Activated T-helper 9 cell treated with anti-CD3 and anti-CD28 coated beads, Interleukin-2, amount 50 U/mL, for 16 hours (primary cell): ENCODE measurements at places on chromosomes 5 and 9.

DNA sequence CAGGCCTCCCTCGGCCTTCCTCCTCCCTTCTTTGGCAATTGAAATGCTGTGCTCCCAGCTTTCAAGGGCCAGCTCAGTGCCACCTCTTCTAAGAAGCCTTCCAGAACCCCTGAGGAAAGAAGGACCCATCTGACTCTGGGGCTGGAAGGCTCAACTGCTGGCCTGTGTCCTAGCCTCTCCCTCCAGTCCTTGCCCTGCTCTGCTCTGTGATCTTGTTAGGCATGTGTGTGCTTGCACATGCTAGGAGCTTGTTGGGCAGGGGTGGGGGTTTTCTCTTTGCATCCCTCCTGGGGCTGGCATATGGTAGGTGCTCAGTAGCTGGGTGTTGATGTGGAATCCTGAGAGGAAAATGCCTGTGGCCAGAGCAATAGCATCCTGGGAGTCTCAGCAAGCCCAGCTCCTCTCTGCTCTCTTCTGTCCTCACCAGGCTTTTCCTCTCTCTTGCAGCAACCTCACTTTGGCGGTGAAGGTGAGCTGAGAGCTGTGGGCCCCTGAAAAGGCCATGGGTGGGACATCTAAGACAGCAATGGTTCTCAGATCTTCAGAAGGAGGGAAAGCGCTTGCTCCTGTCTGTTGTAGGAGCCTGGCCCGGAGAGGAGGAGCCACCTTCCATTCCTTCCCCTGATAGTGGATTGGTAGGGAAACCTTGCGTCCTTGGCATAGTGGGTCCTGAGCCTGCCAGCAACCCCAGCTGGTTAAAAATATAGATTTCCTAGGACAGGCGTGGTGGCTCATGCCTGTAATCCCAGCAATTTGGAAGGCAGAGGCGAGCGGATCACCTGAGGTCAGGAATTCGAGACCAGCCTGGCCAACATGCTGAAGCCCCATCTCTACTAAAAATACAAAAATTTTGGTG, 9.9 kb downstream of the DOLK start:
- DNase-seq = no peak

- no peak for DNase-seq
These were observed 4.7 kb downstream of the PDLIM4 start for GRCh38 chr5:132261881-132262845.

- DNase-seq = no peak
These were observed 115.6 kb downstream of the VCAN start for GRCh38 chr5:83586874-83587776.

DNA sequence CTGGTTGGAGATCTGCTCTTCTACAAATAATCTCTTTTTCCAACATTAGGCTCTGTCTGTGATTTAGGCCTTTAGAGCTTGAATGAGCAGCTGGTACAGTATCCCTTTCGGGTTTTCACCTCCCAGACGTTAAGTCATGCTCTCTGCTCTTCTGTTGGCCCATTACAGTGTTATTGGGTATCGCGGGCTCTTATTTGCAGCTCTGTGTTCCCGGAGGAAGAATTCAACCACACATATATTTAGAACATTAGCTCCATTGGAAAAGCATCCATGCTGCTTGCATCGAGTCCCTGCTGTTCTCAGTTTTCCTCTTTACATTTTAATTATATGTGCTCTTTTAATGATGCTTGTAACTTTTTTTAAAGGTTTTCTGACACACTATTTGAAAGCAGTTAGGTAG, 278.0 kb upstream of the ADCY2 start:
- DNase-seq = no peak

GRCh38 chr9:116643691-116644090, 43.4 kb upstream of the TRIM32 start:
- DNase-seq = no peak

- DNase-seq = no peak
These were observed 45.1 kb downstream of the GLRX start for GRCh38 chr5:95777441-95777840.

DNA sequence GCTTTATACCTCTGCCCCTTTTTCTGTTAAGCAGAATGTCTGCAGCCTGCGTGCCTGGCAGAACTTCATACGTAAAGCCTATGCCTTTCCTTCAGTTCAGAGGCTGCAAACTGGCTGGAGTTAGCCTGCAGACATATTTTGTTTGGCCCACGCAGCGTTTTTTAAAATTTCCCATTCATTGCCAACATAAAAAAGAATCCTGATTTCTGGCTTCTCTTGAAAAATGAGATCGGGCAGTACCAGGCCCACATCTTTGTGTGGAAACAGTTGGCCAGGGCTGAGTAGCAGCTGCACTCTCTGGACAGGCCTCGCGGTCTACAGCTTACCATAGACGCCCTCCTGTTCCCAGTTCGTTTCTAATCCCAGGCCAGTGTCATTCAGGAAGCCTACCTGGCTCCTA, 104.4 kb downstream of the SMARCA2 start:
- DNase-seq = no peak

DNA sequence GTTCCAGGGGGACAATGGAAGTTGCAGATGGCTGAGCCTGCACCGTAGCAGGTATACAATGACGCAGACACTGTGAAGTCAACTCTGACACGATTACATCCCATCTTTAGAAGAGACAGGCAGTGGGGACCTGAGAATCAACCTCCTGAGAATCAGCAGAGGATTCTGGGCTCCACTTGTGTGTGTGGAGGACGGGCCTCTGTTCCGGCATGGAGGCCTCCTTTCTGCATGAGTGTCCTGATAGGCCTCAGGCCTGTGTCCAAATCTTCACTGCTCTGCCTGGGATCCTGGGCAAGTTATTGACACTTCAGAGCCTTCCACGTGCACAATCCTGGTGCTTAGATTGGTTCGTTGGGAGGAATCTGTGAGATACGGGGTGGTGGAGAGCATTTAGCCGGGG, 151.2 kb upstream of the COL5A1 start:
- no peak for DNase-seq

DNA sequence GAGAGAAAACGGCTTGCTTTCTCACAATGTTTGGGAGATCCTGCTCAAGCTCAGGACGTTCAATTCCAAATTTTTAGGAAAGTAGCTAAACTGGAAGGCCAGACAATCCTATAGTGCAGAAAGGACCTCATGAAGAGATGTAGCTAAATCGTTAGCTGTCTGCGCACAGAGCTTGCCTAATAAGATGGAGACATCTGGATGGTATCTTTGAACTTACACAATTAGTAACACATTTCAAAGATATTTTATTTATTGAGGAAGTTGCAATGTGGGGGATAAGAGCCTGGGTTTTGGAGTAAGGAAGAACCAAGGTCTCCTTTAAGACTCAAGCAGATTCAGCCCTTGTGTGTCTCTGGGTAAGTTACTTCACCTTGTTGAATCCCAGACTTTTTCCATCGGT, 28.6 kb upstream of the RAB14 start:
- no peak for DNase-seq

- no peak for DNase-seq
These were observed 119.0 kb downstream of the TRIM32 start for GRCh38 chr9:116806075-116806474.

- DNase-seq = no peak
These were observed 193.5 kb downstream of the GNA14 start for GRCh38 chr9:77454663-77455062.

DNA sequence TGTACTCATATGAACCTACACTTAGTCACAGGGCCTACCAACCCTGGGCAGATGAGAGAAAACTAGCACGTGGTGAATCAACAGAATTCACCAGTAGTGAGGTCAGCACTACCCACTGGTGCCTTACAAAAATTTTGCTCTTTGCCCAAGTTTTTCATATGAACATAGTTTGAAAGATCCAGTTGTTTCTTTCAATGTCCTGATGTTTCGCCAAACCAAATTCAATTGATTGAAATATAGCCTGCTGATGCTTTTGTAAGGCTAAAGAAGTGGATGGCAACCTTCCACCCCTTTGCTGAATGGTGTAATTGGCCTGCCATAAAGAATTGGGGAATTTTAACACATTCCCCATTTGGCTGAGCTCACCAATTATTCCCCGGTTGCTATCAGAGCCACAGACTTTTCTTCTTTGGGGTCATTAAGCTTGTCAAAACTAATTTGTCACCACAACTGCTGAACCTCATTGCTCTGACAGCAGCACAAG, 339.2 kb downstream of the GLIS3 start:
- DNase-seq = no peak

- no peak for DNase-seq
These were observed 34.1 kb upstream of the CPLX2 start for GRCh38 chr5:175837171-175837699.

- DNase-seq = no peak
These were observed 32.3 kb upstream of the UBTD2 start for GRCh38 chr5:172315587-172316493.

DNA sequence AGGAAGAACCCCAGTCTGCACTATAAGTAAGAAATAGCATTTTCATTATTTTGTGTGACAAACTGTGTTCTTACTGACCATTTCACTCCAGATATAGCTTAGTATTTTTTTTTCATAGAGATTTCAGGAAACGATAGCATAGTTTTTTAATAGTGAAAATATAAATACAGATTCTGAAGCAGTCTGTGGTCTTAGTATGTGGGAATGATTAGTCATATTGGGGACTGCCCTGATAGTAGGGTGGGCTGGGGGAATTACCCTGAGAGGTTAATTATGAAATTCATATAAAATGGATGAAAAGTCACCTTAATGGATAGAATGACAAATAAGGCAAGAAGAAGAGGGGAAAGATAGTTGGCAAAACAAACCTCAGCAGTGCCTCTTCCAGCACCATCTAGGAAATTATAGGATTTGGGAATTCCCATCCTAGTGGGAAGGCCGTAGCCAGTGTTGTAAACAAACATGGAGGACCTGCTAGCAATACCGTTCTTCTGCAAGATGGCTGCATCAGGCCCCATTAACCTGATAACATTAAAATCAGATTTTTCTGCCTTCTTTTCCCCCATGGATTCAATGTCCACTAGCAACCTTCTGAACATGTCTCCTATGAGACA, 23.7 kb upstream of the NR3C1 start:
- no peak for DNase-seq

DNA sequence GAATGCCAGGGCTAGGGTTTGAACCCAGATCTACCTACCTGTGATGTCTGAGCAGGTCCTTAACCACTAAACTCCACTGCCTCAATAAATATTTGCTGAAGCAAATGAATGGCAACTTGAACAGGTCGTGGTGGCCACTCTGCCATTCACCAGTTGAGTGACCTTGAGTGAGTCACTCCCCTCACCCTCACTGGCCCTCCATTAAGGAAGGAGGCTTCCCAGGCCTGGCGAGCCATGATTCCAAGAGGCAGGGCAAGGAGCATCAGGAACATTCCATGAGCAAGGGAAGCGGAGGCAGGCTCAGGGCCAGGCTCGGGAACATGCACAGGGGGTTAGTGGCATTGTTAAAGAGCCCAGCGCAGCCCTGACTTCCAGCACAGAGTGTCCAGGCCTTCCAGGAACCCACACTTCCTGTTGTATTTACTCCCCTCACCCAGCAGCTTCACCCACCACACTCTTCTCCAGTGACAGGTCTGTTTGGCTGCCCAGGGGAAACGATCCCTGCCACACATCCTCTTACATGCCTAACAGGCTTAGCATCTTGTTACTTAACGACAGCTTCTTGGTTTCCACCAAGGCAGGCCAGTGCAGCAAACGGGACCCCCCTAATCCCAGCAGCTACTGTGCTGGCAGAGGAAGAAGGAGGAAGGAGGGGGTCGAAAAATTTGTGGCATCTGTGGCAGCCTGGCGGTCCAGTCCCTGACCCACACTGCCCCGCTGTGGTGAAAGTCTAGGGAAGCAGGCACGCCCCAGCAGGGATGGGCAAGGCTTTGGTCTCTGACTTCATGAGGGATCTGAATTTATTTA, 43.7 kb upstream of the TTC1 start:
- DNase-seq = no peak

- no peak for DNase-seq
These were observed 176.4 kb upstream of the PITX1 start for GRCh38 chr5:135210286-135211055.

GRCh38 chr5:146428658-146429057, 18.5 kb upstream of the TCERG1 start:
- DNase-seq = no peak

GRCh38 chr9:120944434-120944843, 17.8 kb upstream of the TRAF1 start:
- DNase-seq = no peak

GRCh38 chr5:33049842-33050241, 338.7 kb downstream of the NPR3 start:
- no peak for DNase-seq

DNA sequence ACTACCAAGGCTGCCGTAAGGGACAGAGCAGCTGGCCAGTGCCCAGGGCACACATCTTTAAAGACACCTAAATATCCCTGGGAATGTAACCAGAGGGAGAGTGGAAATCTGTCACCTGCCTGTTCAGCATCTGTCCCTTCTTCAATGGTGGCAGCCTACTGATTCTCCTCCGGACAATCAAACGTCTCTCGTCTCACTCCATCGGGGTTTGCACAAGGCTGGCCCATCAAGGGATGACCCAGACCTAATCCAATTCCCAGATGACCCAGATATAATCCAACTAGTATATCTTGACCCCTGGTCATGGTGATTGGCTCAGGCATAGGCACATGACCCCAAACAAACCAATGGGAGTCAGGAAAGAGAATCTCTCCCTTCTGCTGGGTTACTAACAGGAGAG, 93.5 kb downstream of the HRH2 start:
- no peak for DNase-seq
